Stimulated activated memory B cell treated with anti-CD40 and anti-IgM and Interleukin-4, amounts not matched to agents 10 μg/mL and 1 μg/mL and 100 μg/mL, for 72 hours (primary cell): ENCODE measurements at places on chromosomes 13 and 19.

GRCh38 chr19:6378486-6378885 is 2.8 kb upstream of the PSPN start:
- ATAC-seq = no peak

DNA sequence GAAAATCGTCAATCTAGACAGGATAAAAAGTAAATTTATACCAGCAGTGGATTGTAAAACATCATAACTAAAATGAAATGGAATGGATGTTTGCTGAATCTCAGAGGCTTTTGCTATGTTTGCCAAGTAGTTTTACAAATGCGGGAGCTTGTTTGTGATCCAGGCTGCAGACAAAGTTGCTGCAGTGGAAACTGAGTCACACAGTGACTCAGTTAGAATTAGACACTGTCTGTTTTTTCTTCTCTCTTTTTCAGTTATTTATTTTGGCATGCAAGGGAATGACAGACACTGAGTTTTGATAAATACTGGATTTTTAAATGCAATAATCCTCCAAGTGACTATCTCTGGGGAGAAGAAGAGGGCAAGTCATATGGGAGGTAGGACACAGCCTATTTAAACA is 4.6 kb upstream of the PNMA8A start:
- no peak for ATAC-seq

- peak; percentile 5 for ATAC-seq
Observed at GRCh38 chr19:55486971-55487923, 989 bp upstream of the SSC5D start.

GRCh38 chr19:17420475-17420924 is 653 bp downstream of the MVB12A start:
- ATAC-seq = peak; percentile 37

DNA sequence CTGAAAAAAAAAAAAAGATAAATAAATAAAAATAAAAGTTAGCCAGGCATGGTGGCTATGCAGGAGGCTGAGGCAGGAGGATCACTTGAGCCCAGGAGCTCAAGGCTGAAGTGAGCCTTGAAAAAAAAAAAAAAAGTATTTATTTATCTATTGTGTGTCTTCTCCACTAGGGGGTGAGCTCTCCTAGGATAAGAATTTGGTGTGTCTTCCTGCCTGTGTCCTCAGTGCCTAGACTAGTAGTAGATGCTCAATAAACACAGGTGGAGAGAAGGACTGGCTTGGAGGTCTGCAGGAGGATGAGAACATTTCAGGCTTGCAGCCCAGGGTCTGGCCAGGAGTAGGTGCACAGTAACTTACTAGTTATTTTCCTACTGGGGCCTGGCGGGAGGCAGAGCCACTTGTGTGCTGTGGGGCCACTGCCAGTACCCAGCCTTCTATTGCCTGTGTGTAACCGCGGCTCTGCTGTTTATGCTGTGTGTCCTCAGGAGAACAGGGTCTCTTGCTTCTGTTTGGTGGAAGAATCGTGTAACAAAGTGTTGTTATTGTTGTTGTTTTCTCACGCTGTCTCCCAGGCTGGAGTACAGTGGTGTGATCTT is 5.4 kb downstream of the LMTK3 start:
- peak; percentile 3 for ATAC-seq

DNA sequence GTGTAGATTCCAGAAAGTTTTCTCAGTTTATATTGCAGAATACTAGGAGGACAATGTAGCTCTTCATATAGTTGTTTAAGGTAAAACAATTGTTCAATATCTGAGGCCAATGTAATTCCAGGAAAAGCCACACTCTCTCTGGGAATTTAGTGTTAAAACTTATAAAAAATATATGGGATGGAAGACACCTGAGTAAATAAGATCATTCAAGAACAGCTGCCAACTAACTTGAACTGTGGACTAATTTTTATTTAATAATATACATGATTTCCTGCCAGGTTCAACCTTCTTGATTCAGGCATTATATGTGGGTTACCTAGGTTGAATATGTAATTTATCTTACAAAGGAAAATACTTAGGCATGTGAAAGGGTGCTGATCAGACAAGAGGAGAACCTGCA is 841.1 kb upstream of the PRR20A start:
- no peak for ATAC-seq

DNA sequence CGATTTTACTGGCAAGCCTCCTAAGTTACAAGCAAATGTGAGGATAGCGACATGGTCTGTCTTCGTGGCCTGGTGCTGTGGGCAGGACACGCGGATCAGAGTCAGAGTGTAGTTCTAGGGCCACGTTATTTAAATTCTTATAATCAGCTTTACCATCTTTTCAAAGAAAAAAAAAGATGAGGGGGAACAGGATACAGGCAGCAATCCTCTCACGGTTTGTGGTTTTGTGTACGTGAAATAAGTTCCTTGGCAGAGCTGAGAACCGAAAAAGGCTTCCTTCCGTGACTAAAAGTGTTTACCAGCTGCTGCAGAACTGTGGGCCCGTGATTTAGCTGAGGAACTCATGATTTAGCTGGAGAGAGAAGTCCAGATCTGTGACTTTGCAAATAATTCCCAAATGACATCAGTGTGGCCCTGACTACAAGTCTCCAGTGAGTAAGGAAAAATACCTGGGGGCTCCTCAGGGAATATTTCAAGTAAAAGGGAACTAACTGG is 27.2 kb downstream of the RCBTB2 start:
- ATAC-seq = peak; percentile 90

- ATAC-seq = no peak
Observed at GRCh38 chr13:86856991-86857390, 814.2 kb upstream of the SLITRK5 start.
